ENCODE measurements at places on chromosomes 3 and 15.

- DNase-seq, result no peak
These were observed 785 bp upstream of the MYRIP start for GRCh38 chr3:39808467-39809180.

- no peak for DNase-seq
These were observed 213.7 kb upstream of the NR2E3 start for GRCh38 chr15:71596672-71597071.

GRCh38 chr15:59873644-59874272 lies 130.4 kb upstream of the FOXB1 start:
- DNase-seq, result no peak

DNA sequence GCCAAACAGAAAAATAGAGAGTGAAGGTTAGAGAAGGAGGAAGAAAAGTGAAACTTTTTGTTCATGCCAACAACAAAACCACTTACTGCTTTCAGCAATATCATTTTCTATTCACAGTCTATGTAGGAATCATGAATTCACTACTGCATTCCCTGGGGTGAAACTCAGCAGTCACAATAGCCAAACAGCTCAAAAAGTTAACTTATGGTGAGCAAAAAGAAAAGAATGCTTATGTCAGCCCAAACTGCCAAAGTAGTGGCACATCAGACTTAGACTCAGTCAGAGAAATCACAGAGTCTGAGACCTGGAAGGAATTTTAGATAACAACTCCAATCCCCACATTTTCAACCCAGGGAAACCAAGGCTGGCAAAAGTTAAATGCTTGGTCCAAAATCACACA lies 238.7 kb upstream of the TMCO5A start:
- no peak for DNase-seq

DNA sequence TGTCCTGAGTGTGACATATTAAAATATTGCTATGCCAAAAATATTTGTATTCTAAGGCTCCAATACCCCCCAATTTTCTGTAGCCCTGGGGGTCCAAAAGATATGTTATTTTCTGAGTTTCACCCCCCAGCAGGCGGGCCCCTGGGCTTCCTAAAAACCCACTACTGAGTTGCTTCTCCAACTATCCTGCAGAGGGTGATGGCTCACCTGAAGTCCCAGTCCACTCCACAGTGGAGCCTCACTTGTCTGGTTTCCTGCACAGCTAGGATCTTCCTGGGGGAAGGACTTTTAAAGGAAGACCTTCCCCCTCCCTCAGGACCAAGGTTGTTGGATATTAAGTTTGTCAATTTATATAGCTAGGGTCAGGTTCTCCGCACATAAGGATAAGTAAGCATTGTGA lies 1181.4 kb downstream of the ROBO2 start:
- DNase-seq, result no peak

GRCh38 chr15:33553157-33553556 lies 242.4 kb downstream of the RYR3 start:
- DNase-seq, result no peak

DNA sequence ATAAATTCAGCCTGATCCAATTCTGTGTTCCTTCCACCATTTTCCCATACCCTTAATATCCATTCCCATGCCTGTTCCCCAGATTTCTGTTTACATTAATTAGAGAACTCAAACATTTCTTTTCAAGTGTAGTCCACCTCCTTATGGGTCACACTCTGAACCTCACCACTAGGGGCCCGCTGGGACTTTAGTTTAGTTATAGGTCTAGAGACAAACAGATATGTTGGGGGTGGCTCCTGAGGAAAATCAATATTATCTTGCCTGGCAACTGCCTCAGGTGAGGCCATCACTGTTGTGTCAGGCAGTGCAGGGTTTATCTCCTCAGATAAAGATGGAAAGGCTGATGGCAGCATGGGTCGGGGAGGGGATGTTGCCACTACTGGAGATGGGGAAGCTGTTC lies 72.8 kb downstream of the CLDN1 start:
- DNase-seq, result no peak

DNA sequence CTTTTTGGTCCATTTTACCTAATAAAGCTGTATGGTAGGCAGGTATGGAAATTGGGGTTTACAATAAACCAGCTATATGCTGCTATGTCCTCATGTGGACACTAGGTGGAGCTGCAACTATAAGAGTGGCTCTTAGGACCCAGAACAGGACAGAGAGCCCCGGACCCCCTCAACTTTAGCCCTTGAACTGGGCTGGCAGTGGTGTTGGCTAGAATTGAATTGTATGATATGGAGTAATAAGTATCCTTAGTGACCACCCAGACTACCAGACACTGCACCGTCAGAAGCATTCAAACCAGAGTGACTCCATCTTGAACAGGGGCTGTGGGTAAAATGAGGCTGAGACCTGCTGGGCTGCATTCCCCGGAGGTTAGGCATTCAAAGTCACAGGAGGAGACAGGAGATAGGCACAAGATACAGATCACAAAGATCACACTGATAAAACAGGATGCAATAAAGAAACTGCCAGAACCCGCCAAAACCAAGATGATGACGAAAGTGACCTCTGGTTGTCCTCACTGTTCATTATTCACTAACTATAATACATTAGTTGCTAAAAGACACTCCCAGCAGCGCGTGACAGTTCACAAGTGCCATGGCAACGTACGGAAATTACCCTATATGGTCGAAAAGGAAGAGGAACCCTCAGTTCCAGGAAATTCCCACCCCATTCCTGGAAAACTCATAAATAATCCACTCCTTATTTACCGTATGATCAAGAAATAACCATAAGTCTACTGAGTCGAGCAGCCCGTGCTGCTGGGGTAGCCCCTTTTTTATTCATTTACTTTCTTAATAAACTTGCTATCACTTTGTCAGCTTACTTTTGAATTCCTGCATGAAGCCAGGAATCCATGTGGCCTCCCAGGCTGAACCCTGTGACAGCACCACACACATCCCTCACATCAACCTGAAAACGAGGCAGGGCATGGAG lies 68.7 kb upstream of the BLM start:
- DNase-seq, result peak; percentile 29

- no peak for DNase-seq
These were observed 216.2 kb upstream of the UBE2E1 start for GRCh38 chr3:23589602-23590001.

DNA sequence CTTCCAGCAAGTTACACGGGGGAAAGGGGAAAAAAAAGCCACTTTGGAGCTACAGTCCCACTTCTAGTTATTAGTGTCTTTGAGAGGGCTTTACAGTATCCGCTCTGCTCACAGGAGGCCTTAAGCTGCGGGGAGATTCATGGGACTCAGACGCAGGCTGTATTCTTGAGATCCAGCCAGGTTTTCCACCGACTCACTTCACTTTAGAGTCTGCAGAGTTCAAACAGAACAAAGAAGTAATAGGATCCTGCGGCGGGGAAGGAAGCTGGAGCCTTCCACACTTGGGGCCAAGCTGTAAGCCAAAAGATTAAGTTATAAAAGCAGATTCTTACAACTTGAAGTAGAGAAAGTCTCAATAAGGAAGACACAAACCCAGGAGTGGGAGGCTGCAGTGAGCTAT lies 60.2 kb upstream of the FAM174B start:
- no peak for DNase-seq

GRCh38 chr3:109313061-109313460 lies 3.3 kb downstream of the DPPA2 start:
- no peak for DNase-seq

GRCh38 chr15:29130951-29131839 lies 138.4 kb downstream of the NSMCE3 start:
- no peak for DNase-seq

- DNase-seq, result no peak
These were observed 36.7 kb upstream of the HRH1 start for GRCh38 chr3:11117591-11117990.

- no peak for DNase-seq
These were observed 23.6 kb upstream of the CAV3 start for GRCh38 chr3:8709801-8710507.

- no peak for DNase-seq
These were observed 153.4 kb upstream of the SMAD3 start for GRCh38 chr15:66912001-66912400.

- no peak for DNase-seq
These were observed 11.5 kb upstream of the FBXO40 start for GRCh38 chr3:121581691-121582090.

DNA sequence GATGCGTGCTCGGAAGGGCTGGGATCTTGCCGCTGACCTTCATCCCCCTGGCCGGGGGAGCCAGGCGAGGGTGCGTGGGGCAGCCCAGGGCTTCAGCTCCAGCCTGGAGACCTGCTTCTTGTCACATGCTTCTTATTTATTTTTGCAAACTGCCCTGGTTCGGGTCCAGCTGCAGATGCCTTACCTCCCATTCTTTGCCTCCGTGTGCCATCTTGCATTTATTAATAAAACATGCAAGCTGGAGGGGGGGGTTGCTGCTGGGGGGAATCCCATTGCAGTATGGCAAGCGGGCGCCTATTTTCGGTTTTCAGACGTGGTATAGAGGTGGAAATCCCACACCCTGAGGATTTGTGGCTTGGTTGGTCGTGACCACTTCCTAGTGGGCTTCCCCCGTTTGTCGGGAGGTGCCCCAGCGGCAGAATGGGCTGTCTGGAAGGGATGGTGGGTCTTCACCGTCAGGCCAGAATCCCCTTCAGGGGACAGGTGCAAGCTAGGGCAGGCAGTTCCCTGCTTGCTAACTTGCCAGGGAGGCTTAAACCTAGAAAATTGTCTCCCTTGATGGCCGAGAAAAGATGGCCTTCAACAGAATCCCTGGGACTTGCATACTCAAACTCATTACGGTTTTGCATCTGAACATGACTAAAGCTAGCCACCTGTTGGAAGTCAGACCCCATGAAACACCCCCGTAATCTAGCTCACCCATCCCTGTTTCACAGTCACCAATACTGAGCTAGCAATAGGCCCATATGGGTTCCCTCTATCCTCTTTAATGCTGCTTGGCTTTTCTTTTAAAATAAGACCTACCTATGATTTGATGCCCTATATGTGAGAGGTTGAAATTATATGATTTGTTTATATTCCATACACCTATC lies 569 bp downstream of the TMEM266 start:
- DNase-seq, result no peak

DNA sequence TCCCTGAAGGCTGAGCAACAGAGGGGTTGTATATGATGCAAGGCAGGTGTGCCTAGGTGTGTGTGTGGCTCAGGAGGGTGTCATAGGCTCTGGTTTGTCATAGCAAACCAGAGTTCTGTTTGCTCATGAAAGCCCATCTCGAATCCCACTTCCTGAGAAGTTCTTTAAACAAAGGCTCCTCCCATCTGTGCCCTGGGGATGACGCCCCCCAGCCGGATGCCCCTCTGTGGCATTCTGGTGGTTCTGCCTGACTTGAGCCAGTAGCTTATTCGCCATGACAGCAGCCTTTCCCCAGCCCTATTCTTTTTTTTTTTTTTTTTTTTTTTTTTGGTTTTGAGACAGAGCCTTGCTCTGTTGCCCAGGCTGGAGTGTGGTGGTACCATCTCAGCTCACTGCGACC lies 45.4 kb downstream of the PDIA5 start:
- DNase-seq, result no peak

- no peak for DNase-seq
These were observed 35.6 kb upstream of the MKRN3 start for GRCh38 chr15:23529891-23530290.

DNA sequence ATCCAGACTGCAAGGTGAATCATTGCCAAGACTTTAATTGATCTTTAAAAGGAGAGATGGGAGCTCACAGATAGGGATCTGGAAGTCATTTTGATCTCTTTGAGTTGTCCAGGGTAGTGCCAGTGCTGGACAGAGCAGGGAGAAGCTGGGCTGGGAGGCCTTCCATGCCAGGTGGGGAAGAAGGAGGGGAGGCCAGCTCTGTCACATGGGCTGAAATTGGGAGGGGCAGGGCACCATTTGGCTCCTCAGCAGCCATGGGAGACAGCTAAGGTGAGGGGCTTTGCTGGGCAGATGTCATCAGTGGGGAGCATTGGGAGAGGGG lies 23.4 kb downstream of the SMAD6 start:
- DNase-seq, result no peak

DNA sequence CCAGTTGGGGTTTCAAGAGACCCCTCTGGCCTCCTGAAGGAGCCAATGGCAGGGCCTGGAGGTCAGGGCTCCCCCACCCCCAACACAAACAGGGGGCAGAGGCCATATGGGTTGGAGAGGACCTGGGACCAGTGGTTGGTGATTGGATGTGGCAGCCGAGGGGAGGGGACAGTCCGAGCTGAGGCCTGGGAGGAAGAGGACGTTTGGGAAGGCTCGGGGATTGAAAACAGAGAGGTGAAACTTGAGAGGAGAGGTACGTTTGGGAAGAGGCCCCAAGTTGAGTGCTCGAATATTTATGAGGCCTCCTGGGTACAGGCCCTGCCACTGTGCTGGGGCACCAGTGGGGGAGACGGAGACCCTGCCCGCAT lies 53.7 kb downstream of the DNAJB8 start:
- no peak for DNase-seq

GRCh38 chr3:152591515-152591914 lies 243.4 kb upstream of the P2RY1 start:
- DNase-seq, result no peak

GRCh38 chr3:111303760-111304159 lies 232.1 kb downstream of the NECTIN3 start:
- no peak for DNase-seq

GRCh38 chr3:177595530-177596188 lies 398.4 kb upstream of the TBL1XR1 start:
- no peak for DNase-seq

- no peak for DNase-seq
These were observed 33.8 kb downstream of the CYP11A1 start for GRCh38 chr15:74333662-74334061.

GRCh38 chr3:142850395-142851023 lies 38.4 kb downstream of the PCOLCE2 start:
- DNase-seq, result no peak

GRCh38 chr3:16373341-16373946 lies 108.4 kb downstream of the OXNAD1 start:
- no peak for DNase-seq

GRCh38 chr3:128040041-128040440 lies 12.2 kb upstream of the SEC61A1 start:
- DNase-seq, result no peak

All from activated CD4-positive, alpha-beta T cell treated with anti-CD3 and anti-CD28 coated beads for 1 hour (primary cell).